ENCODE measurements at places on chromosomes 4 and X.
A peak's percentile ranks its signal among the peaks of the same experiment; 100 is the strongest.

DNA sequence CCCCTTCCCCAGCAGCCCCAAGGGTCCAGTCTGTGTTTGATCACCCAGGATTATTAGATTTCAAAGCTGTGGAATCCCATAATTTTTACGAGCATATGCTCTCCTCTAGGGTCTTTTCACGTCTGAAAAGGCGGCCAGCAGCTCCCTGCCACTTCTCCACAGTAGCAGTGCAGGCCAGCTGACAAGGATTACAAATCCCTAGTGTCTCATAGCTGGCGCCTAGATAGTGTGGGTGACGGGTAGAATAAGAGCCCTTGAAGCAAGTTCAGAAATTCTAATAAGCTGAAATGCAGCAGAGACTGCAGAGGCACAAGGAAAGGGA is 79.4 kb downstream of the RLIM start:
- no peak for DNase-seq

DNA sequence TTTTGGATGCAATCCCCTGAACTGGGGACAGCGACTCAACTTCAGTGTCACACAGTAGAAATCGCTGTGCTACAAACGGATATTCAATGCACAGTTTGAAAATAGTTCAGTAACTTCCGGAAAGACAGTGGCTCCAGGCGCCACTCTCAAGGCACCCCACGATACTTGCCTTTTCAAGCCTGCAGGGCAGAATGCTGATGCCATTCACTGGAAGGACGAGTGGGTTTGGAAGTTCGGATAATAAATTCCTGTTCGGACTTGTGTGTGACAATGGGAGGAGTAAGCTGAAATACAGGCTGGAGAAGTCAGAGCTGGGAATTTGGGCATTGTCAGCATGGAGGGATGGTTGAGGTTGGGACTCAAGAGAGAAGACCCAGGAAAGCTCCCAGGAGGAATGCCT is 64.3 kb upstream of the HELT start:
- no peak for DNase-seq

DNA sequence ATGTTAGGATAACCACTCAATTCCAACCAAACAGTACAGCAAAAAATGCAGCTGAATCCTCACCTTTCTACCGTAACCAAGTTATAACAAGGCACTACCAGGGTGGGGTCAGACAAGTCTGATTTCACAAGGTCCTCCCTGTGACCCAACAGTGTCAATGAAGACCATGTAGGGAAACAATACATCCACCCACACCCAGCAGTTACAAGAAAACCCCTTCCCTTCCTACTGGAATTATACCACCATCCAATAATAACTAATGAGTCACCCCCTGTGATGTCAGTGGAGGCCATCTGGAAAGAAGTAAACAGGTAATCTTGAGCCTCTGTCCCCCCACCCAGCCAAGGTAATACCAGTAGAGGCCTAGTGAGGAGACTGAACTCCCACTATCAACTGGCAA is 117.6 kb downstream of the FGF16 start:
- DNase-seq = no peak

GRCh38 chrX:102808336-102808735 is 87.8 kb downstream of the GPRASP3 start:
- no peak for DNase-seq

DNA sequence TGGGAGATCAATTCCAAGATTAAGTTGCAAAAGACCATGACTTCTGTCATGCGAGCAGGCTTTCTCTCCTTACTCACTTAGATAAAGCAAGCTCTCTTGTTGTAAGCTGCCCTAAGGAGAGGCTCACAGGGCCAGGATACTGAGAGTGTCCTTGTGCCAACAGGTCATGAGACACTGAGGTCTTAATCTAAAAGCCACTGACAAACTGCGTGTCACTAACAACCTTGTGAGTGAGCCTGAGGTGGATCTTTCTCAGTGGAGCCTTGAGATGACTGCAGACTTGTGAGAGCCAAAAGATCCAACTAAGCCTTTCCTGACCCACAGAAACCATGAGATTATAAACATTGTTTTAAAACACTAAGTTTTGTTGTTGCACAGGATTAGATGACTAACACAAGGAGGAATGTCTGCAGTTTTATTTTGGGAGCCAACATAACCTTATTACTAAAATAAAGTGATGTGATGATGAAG is 170.5 kb downstream of the SLC39A8 start:
- DNase-seq = no peak

- DNase-seq = no peak
Observed at GRCh38 chr4:151833174-151833573, 72.4 kb upstream of the GATB start.

GRCh38 chr4:166501941-166502382 is 628.9 kb downstream of the TLL1 start:
- DNase-seq = peak; percentile 26

DNA sequence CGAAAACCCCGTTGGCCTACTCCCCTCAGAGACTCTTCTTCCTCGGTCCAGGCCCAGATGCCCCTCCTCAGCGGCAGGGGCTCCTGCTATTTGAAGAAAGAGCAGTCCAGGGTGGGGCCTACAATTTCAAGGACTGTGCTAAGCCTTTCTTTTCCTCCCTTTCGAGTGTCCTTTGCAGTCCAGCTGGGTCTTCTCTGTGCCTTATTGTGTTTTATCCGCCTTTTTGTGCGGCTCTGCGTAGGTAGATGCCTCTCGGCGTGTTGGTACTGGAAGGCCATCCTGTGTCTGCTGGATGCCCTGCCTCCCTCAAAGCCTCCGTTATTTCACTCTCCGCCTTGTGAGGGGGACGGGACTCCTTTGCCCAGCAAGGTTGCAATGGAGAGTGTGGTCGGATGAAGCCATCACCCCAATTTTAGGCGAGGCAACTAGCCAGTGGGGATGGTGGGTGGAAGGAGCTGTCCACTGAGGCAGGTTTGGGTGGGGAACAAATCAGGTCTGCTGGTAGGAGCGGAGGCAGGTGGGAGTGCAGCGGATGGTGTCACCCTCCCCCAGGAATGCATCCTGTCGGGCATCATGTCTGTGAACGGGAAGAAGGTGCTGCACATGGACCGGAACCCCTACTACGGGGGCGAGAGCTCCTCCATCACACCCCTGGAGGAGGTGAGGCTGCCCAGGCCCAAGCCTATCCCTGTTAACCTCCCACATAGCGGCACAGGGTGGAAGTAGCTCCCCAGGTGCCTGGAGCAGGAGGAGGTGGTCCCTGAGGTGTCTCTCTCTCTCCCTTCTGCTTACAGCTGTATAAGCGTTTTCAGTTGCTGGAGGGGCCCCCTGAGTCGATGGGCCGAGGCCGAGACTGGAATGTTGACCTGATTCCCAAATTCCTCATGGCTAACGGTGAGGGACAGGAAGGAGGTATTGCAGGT is 1.3 kb downstream of the GDI1 start:
- DNase-seq = no peak

GRCh38 chrX:97027384-97027922 is 143.7 kb downstream of the RPA4 start:
- no peak for DNase-seq

DNA sequence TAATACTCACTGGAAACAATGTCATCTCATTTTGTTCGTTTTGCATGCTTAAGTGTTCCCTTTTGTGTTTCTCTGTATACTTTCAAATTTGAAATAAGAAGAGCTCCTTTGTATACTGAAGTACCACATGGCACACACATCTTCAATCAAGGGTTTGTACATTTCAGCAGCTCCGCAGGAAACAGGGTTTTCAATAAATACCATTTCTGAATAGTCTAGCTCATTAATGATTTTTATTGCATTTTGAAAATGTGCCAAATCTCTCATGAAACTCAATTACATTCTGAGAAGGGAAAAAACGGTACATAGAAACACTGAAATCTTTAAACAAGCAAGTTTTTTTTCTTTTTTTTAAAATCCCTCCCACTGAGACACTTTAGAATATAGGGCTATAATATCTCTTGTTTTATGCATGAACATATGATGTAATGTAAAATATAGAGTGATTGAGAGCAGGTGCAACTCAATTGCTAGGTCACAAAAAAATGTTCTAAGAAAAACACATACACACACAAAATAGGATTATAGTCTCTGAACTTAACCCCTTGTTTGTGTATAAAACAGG is 914.2 kb upstream of the PCDH7 start:
- DNase-seq = no peak

- DNase-seq = no peak
Observed at GRCh38 chrX:121307449-121307848, 260.0 kb downstream of the GLUD2 start.

DNA sequence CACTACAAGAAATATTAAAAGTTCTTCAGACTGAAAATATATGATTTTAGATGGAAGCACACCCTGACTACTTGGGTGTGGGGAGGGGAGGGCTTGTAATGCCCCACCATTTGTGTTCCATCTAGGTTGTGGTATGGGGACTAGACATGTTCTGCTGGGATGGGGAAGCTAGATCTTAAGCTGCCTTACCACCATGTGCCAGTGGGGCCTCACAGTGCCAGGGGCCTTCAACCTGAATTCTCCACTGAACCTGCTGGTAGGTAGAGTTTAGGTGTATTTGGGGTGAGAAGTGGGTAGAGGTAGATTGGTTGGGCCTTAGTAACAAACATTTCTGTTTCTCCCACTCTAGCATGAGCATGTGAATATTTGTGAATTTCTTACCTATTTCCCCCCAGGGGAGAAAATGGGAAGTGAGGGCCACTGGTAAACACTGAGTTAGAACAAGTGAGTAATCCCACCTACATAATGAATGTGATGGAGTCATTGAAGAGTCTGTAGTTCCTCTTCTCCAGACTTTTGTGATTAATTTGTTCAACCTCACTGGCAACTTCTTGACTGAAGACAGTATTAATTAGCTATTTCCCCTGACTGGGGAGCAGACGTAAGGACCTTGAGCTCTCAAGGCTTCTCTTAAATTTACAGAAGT is 44.0 kb downstream of the BRCC3 start:
- DNase-seq = no peak

DNA sequence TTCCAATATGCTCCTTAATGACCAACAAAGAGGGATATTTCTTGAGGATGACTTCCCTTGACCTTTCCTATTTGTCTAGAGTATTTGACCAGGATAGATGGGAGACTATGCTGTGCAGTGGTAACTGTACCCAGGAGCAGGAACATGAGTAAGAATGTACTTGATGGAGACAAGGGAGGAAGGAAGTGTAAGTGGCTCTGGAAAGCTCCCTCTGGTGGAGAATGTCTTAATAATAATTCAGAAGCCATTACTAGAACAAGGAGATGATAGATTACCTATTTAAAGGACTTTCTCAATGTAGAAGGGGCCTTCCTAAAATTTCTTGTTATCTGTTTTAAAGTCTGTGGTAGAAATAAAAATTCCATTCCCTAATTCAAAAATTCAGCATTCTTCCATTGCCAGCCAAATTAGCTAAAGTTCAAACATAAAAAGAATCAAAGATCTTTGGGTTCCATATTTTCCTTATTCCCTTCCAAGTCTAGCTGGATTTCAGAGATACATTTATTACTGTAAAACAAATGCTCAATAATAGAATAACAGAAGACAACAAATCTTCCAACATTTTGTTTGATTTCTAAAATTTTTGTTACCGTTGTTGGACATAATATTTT is 83.8 kb downstream of the GRID2 start:
- peak; percentile 43 for DNase-seq

DNA sequence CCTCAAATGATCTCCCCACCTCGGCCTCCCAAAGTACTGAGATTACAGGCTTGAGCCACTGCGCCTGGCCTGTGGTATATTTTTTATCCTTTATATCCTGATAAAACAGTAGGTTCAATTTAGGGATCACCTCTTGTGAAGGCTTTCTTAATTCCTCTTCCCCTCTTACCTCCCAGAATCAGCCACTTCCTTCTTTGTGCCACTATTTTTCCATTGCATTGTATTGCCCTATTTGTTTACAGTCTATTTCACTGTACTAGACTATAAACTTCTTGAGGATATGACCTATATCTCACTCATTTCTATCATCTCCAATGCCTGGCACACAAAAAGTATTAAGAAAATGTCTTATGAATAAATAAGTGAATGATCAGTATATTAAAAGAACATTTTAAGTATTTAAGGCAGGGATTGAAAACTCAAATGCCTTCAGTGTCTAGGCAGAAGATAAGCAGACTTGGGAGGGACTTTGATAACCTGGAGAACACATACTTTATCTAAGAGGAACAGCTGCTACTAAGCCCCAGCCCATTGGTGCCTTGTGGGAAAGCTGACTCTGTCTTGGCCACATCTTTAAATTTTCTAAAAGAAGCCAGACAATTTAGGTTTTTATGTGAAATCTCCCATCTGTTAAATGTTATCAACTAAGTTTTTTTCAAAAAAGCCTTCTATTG is 82.3 kb upstream of the OGT start:
- no peak for DNase-seq

- no peak for DNase-seq
Observed at GRCh38 chr4:168411318-168412150, 68.8 kb downstream of the DDX60L start.

All from kidney (tissue), 22 donors.